Tracheal epithelial cell (primary cell): ENCODE measurements at places on chromosomes 11 and 22. TPM values are rescaled to one million over a fixed set of nuclear protein-coding genes. Genes with fewer than 3 reads are reported as not detected.

HTR3A gene
- 0.21 TPM in 1 of 2 replicates, not detected in the other for total RNA-seq

MICAL2 gene
- total RNA-seq = 43.7 and 192 TPM in 2 replicates

RTN4R gene
- total RNA-seq = 4.9 and 6.5 TPM in 2 replicates

GRIA4 gene
- total RNA-seq = 0.48 TPM in 1 of 2 replicates, not detected in the other

SGSM1 gene
- not detected in 2 replicates for total RNA-seq

C22orf31 gene
- not detected in 2 replicates for total RNA-seq

SLC22A6 gene
- not detected in 2 replicates for total RNA-seq

LINC01488 gene
- total RNA-seq = not detected in 2 replicates

METTL15 gene
- total RNA-seq = 16.2 and 16.9 TPM in 2 replicates

PDGFD gene
- under 0.01 and 0.48 TPM in 2 replicates for total RNA-seq

WNT7B gene
- 10.1 and 18.5 TPM in 2 replicates for total RNA-seq

NRIP3 gene
- 1.5 and 4.1 TPM in 2 replicates for total RNA-seq

SAA4 gene
- total RNA-seq = 1.9 TPM in 1 of 2 replicates, not detected in the other

KCNQ1 gene
- total RNA-seq = 0.96 and 2.6 TPM in 2 replicates

TRPC6 gene
- 3.0 TPM in 1 of 2 replicates, not detected in the other for total RNA-seq

NLRP14 gene
- total RNA-seq = 0.24 TPM in 1 of 2 replicates, not detected in the other

GAL3ST3 gene
- total RNA-seq = 0.48 TPM in 1 of 2 replicates, not detected in the other

P2RY6 gene
- total RNA-seq = 0.21 and 0.96 TPM in 2 replicates

OR51T1 gene
- total RNA-seq = not detected in 2 replicates
